ENCODE measurements at places on chromosomes 11 and 22.

GRCh38 chr22:46953968-46954765 is 191.7 kb downstream of the TBC1D22A start:
- no peak for DNase-seq

GRCh38 chr22:35688913-35689675 is 28.6 kb upstream of the APOL5 start:
- DNase-seq = no peak

GRCh38 chr11:11243590-11244469 is 109.2 kb downstream of the CSNK2A3 start:
- DNase-seq = no peak

GRCh38 chr11:120306519-120307242 is 18.4 kb upstream of the TLCD5 start:
- no peak for DNase-seq

- no peak for DNase-seq
Measured at GRCh38 chr11:101128571-101129202, 926 bp downstream of the PGR start.
